ENCODE measurements at places on chromosomes 13 and 19.
A peak's percentile ranks its signal among the peaks of the same experiment; 100 is the strongest.

GRCh38 chr19:35041548-35042055, at the start of gene HPN:
TSS of gene HPN (plus strand) at chr19:35041721. CDS start at chr19:35042507, 786 bp downstream.
- no peak for DNase-seq

- DNase-seq, result no peak
These were observed 56.4 kb downstream of the CYSLTR2 start for GRCh38 chr13:48710160-48710559.

- DNase-seq, result peak; percentile 51
These were observed 10.1 kb downstream of the AP2S1 start for GRCh38 chr19:46840498-46840942.

GRCh38 chr13:106612688-106613087, 44.8 kb upstream of the ARGLU1 start:
- DNase-seq, result no peak

DNA sequence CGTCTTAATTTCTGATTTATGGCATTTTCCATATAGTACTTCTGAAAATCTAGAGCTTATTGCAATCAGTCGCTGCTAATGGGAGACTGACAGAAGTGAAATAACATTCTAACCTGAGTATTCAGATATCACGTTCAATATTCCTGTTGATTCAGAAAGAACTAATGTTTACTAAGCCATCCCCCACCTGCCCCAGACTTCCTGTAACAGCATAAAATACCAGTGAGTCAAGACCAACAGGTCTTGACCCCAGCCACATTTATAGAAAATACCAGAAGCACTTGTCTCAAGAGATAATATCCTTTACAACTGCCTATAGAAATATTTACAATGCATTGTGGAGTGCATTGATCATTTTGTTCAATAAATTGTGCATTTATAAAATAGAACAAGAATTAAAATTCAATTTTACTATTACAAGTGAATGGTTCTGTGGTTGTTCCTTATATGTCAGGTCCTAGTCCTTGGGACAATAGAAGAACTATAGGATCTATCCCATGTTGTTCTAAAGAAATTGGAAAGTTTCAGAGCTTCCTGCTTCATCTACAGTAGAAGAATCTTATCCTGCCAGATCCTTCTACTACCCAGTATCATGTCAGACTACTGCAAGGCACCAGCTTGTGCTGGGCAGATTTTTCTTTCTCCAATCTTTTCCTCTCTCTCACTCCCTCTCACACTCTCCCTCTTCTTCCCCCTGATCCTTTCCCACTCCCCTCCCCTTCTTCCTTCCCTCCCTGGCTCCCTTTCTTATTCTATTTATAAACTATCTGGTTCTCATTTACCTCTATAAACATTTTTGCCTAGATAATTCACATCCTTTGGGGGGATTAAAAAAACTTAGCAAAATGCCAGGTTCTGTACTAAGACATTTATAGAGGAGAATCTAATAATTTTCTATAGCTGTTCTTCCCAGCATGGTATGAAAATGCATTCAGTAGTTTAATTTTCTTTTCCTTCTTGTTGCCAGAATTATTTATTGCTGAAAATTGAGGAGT, 629.9 kb downstream of the DIAPH3 start:
- DNase-seq, result no peak

All from fibroblast of lung (primary cell).